HFFc6 (cell line): ENCODE measurements at places on chromosomes 7 and 10.

GRCh38 chr10:120818301-120818700, 32.9 kb upstream of the WDR11 start:
- DNase-seq, result no peak

DNA sequence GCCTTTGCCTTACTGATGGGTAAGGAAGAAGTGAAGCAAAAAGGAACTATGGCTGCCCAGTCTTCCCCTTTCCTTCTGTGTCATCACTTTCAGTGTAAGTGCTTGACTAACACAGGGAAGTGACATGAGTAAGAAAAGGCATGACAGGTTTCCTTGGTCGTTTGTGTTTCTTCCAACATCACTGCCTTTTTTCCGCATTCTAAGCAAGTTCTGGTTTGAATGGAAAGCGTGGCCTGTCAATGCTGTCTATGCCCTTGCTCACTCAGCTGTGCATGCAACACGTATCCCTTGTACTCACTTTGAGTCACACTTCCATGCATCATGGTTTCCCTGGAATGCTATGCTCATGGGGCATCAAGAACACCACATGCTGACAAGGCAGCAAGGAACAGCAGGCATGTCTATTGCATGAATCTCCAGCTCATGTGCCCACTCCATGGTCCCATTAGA, 111.8 kb downstream of the OAT start:
- peak; percentile 17 for DNase-seq

- no peak for DNase-seq
Observed at GRCh38 chr10:76296957-76297356, 865.5 kb downstream of the LRMDA start.

- DNase-seq, result no peak
Observed at GRCh38 chr7:22859641-22860290, 37.1 kb upstream of the TOMM7 start.

DNA sequence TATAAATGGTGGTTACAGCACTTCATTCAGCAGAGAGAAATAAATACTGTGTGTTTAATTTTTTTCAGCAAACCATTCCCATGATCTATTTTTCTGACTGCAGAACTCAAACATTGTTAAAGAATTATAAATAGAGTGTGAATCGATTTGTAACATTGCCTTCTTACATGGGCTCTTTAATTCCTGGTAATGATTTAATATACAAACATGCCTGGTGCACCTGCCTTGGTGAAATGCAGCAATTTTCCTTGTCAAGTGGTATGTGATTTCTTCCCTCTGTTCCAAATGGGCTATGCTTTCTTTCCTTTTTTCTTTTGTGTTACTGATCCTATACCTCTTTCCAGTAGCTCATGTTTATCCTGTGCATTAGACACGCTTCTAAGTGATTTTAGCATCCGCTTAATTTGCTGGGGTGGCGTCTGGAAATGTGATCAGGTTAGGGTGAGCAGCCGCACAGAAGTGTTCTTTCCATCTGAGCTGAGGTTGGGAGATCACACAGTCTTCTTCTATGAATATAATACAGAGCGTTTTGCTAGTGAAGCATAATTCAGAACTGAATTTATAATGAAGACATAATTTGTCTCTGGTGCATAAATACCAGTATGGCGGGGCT, 94.3 kb upstream of the ITGB1 start:
- DNase-seq, result no peak

GRCh38 chr7:142250705-142251104, 7.2 kb downstream of the PRSS58 start:
- no peak for DNase-seq

- no peak for DNase-seq
Observed at GRCh38 chr7:90817846-90818245, 221.7 kb downstream of the CDK14 start.

DNA sequence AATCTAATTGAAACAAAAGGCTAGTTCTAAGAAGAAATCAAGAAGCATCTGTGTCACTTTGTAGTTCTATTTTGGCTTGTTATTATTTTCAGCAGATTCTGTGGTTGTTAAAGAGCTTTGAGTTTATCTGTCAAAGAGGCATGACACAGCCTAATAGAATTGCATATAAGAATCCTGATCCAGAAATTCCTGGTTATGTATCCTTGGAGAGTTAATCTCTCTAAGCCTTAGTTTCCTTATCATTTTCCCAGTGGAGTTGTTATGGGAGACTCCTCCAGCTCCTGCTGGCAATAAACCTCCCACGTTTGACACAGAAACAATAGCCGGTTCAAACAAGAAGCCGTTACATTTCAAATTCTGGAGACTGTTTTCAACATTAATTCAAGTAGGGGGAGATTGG, 288.3 kb downstream of the SDHAF3 start:
- DNase-seq, result no peak

DNA sequence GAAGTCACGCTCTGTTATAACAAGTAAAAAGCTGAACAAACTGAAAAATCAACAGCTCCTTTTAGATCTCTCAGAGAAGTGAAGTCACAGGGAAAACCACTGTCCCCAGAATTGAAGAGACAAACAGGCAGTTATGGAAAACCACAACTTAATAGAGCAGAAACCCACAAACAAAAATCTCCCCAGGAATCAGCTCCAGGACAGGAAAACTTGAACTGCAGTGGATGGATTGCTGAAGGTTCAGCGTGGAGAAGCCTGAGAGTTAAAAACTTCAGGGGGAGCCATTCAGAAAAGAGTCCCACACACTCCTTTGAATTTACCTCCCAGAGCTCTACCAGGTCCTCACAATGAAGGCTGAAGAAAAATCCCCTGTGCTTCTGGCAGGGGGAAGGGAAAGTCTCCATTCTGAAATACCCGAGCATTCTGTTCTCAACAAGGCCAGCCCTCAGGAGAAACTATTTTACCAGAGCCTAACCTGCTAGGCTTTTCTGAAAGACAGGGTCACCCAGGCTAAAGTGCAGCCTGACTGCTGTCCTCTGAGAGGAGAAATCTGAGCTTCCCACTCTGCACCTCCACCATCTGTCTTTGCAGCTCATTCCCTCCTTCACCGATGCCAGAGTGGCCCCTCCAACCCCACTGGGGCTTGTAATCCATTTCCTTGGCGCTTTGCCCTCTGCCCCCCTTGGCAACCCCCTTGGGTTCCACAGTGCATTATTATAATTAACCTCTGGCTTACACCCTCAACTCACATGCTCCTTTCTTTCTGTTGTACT, 65.0 kb upstream of the CCNY start:
- DNase-seq, result no peak

DNA sequence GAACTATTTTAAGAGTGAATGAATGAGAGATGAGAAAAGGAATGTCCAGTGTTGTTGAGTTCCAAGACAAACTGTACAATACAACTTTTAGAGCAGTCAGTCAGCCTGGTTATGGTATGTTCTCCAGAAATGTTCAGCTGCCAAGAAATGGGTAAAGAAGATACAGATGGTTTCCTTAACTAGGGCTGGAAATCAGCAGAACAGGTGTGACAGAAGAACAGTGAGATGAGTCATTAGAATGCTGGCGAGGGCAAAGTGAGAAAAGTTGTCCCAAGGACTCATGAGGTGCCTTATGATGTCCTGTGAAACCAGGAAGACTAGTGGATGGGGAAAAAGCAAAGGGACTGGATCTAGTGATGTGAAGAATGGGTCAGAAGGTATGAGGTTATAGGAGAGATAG, 20.8 kb upstream of the SEPTIN7 start:
- DNase-seq, result no peak

GRCh38 chr7:139850906-139851305, 21.8 kb downstream of the TBXAS1 start:
- no peak for DNase-seq

GRCh38 chr7:14229047-14229446, 239.6 kb upstream of the ETV1 start:
- no peak for DNase-seq
